ENCODE measurements at places on chromosomes 2 and 18. TPM values are rescaled to one million over a fixed set of nuclear protein-coding genes. Genes with fewer than 3 reads are reported as not detected.

DNA sequence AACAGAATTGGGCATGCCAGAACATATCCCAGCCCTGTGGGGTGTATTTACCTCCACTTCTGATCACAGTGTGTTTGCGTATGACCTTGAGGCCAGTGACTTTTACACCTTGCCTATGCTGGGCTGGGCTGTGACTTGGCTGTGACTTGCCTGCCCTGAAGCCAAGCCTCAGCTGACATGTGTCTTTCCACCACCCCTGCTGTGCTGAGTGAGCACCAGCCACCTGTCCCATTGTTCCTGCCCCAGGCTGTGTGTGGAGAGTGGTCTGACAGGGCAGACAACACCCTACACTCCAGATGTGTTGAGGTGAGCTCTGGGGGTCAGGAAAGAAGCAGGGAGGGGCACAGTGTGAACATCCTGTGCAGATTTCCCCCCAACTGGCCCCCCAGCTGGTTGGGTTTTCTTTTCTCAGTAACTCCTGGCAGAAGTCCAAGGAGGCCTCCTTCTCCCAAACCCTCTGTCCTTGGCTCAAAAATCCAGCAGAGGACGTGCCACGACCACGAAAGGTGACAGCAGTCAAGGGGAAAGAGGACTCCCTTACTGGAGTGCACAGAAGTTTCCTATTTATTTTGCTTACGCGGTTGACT is 5.1 kb upstream of the STEAP3 start:
- no peak for DNase-seq
- H3K36me3 ChIP-seq, result no peaks in the 10 kb centered on the region
- no peaks in the 10 kb centered on the region for H3K27me3 ChIP-seq
- no peak overlapping the region for H3K4me3 ChIP-seq
- H3K4me1 ChIP-seq, result peaks cover 12% of the 10 kb centered on the region

DNA sequence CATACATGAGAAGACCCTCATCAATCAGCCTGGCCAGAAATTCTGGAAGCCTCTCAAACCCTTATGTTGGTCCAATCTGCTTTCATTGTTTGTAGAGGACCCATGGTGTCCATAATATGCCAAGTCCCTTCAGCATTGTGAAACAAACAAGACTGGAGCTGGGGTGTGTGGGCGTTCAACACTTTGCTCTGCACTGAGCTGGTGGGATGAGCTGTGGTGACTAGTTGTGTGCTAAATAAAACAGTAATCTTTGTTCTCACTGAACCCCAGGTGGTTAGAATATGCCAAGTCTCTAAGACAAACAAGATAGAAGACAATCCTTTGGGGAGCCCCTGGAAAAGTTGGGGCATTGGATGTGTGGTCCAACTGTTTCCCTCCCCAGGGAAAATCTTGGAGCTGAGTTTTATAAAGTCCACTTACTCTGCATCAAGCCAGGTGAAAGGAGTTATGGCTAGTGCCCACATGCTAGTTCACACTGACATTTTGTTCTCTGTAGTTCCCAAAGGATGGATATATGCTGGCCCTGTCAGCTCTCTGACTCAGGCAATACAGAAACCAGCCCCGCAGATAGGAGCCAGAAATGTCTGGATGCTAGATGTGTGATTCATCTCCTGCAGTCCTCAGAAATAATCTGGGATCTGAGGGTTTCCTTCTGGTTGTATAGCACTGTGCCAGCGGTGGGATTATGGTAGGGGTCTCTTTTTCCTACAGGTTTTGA is 260.2 kb downstream of the TMX3 start:
- no peak overlapping the region for H3K27ac ChIP-seq
- no peak overlapping the region for H3K4me3 ChIP-seq
- no peaks in the 10 kb centered on the region for H3K27me3 ChIP-seq
- H3K36me3 ChIP-seq, result no peaks in the 10 kb centered on the region
- no peak for DNase-seq

DNA sequence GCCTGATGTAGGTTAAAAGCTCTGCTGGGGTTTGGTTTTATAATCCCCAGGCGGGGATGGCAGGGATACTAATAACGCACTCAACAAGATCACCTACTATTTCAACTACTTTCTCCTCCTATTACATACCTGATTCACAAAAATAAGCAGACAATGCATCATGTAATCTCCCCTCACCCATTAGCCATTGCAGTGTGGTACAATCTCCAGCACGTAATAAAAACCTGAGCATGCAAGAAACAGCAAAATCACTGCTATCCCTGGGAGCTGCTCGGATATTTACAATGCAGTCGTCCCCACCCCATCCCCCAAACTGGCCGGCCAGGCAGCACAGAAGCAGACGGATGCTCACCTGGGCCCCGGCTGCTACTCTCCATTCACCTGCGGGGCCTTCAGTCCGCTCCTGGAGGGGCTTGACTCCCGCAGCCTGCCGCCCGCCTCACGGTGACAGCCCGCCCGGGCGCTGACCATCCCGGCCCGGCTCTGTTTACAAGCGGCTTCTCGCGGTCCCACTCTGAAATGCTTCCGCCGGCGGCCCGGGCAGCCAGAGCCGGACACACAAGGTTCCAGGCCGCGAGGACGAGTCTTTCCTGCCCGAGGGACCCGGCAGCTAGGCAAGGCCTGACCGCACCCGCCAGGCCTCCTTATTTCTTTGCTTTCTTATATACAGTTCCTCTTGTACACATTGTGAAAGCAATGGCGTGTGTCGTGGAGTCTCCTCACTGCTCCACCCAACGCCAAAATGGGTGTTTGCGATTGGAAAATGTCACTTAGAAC is at the start of gene PLEKHM3:
TSS of gene PLEKHM3 (minus strand) at position 491 of the 777 bp plus-strand sequence. CDS start 23,888 bp downstream, outside the sequence.
- H3K4me1 ChIP-seq, result peaks cover 14% of the 10 kb centered on the region
- H3K4me3 ChIP-seq, result peak within 1 kb of the TSS; percentile 92
- peaks cover under 1% of the 10 kb centered on the region for H3K27me3 ChIP-seq
- H3K36me3 ChIP-seq, result no peaks in the 10 kb centered on the region

Gene MRPL19
- 46.6 TPM for total RNA-seq

Gene SLC5A7
- total RNA-seq, result not detected
